ENCODE measurements at places on chromosomes 5 and 9.

DNA sequence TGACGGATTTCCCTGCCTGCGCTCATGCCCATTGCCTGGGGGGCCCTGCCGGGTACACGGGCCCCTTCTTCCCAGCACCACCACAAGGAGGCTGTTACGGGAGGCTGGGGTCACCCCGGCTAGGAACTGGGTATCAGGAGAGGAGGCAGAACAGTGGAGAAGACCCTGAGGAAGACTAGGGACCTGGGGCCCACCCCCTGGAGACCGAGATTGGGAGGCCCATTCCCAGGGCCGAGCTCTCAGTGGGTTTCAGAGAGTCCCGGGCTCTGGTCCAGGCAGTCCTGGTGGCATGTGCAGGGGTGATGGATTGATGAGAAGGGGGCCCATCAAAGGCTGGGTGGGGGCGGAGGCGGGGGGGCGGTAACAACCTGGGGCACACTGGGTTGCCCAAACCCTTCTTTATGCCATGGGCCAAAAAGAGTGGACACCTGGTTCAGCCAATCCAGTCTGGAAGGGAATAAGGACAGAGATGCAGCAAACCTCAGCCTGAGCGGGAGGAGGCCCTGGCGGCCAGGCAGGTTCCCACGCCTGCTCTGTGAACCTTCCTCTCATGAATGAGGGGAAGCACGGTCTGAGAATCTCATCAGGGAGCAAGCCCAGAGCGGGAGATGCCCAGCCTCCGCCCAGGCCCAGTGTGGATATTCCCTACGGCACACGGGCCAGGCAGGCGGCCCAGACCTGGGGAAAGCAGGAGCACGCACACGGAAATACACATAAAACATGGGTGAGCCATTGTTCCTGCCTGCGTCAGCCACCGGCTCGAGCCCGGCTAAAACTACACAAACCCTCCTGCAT, 785 bp upstream of the P4HA2 start:
- no peak for DNase-seq

GRCh38 chr9:128892221-128892921, 10.4 kb downstream of the LRRC8A start:
- DNase-seq = no peak

DNA sequence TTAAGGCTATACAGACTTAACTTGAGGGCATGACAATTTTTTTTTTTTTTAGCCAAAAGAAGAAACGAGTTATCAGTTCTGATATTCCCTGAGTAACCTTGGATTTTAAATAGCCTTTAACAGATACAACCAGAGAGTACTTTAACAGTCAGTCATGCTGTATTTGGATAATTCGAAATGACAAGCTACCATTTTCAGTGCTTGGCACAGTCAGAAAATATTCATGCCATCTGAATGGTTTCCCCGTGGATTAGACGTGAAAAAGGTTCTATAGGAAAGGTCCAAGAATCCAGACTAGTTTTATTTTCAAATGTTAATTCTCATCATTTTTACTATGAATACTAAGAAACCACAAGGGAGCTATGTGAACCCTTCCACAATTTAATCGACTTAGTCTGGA, 165.7 kb downstream of the PAM start:
- no peak for DNase-seq

DNA sequence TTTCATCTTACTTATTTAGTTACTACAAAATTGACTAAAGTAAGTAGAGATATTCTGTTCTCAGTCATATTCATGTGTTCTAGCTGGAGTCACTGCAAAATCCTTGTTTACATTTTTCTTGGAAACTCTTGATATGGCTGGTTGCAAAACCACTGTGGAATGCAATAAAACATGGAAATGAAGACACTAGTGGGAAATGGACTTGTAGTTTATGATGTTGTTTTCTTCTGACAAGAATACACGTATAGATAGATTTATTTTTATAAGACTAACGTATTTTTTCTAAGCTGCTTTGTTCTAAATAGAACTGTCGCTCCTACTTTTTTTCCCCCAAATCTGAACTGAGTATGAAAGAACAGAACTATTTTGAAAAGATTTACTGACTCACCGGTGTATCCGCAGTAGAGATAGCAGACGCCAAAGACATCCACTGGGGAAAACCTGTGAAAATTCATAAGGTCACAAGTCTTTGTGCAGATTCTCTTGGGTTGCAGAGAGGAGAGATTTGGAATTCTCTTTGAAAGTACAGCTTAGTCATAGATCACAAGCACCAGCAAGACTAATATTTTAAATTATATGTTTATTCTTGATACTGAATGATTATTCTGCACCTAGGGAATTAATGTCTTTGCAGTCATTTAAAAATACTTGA, 119.6 kb upstream of the TAF11L2 start:
- no peak for DNase-seq

DNA sequence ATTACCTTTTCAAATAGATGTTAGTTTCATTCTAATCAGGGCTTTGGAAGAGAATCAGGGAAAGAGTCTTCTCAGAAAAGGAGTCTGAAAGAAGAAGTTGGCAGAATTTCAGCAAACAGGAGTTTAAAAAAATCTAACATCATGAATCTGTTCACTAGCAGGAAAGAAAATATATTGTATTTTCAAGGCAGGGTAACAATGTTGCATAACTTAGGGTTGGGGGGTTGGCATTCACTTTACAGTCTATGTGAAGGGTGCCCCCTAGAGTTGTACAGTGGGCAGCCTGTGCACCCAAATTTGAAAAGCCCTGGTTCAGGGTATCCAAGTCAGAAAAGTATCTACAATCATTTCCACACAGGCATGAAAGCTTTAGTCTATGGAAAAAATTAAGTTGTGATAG, 348.4 kb upstream of the SLC30A5 start:
- DNase-seq = peak; percentile 3

DNA sequence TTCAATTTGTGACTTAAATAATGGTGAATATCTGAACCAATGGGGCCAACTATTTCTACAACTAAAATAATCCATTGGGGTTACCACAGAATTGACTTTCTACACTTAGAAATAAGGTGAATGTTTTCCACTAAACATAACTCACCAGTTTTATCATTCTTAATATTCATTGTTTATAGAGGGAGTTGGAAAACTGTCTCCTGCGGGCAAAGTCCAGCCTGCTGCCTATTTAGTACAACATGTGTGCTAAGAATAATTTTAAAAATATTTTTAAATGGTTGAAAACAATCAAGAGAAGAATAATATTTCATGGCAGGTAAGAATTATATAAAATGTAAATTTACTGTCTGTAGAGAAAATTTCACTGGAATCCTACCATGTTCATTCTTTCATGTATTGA, 45.2 kb upstream of the ZFAND5 start:
- DNase-seq = no peak

DNA sequence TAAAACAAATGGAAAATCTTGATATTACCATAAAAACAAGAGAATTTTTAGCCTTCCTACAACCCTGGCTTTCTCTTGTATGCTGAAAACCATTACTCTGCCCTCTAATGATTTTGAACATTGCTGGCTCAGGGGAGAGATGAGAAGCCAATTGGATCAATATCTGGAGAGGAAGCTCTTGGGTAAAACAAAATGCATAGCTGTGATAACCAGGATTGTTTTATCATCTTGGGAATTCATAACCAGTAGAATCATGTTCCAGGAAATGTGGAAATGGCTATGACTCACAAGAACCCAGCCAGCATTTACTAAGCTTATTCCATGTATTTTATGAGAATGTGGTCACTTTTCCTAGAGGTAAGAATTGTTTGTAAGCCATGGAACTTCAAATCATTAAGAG, 51.1 kb upstream of the CTNND2 start:
- DNase-seq = no peak

DNA sequence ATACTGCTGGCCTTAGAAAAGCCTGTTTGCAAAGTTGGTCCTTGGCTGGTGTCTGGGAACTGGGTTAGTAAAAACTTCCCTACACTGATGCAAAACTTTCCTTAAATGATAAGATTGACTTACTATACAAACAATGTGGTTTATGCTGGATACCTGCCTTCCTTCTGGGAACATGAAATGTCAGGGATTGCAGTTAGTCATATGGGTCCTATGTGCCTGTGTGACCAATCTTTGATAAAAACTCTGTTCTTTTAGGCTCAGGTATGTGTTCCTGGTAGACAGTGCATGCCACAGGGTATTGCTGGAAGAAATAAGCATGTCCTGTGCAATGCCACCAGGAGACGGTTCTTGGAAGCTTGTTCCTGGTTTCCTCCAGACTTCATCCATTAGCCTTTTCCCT, 173.3 kb downstream of the RMI1 start:
- no peak for DNase-seq

- DNase-seq = no peak
Measured at GRCh38 chr9:37640246-37640645, 10.5 kb upstream of the FRMPD1 start.

DNA sequence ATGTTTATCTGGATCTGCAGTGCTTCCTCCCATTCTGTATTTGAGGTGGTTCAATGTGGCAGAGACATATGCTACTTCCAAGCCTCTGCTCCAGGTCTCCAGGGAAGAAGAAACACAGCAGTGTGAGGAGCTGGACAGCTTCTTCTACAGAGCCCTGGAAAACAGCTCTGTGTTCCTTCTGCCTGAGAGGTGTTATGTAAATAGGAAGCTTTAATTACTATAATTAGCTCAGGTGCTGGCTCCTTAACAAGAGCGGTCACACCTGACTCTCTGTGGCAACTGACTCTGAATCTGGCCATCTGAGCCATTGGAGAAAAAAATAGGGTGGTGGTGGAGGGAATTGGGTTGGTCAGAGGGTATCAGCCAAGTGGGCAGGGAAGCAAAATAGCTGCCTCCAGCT, 332.4 kb upstream of the BRINP1 start:
- no peak for DNase-seq

GRCh38 chr5:59187857-59188256, 605.0 kb downstream of the RAB3C start:
- peak; percentile 13 for DNase-seq

DNA sequence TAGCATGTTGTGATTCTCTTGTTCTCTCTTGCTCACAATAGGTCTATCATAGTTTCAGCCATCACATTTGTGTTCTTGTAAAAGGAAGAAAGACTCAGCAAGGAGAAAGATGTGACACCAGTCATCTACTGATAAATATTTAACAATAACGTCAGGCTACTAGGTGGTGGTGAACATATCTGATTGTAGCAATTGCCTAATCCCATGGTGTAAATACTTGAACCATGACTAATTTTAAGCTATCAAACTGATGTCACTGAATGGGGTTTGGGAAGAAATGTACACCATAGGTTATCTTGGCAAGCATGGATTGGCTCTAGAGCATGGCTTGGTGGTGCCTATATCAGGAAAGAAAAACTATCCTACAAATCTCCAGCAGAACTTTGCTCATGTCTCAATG, 16.6 kb downstream of the DMRTA1 start:
- DNase-seq = no peak

DNA sequence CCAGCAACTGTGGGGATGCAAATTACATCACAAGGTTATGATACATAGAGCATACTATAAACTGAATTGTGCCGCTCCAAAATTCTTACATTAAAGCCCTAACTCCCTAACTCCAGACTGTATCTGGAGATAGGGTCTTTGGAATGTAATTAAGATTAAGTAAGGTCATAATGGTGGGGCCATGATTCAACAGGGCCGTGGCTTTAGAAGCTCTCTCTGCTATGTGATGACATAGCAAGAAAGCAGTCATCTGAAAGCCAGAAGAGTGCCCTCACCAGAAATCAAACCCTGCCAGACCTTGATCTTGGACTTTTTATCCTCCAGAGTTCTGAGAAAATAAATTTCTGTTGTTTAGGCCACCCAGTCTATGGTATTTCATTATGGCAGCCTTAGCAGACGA, 123.9 kb downstream of the FBXL17 start:
- no peak for DNase-seq

DNA sequence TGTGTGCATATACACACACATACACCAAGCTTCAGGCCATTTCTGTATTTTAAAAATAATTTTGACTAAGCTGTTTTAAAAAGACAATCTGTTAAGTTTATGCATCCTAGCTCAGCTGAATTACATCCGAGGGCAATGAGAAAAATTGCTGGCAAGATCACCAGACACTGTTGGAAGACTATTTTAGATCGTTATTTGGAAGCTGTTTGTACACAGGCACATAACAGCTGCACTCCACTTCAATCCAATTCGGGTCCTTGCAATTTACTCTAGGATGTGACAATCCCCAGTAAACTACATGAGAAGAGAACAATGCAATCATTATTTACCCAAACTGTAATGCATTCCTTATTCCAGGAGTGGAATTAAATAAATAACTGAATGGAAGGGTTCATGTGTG, 79.3 kb upstream of the RASA1 start:
- no peak for DNase-seq

DNA sequence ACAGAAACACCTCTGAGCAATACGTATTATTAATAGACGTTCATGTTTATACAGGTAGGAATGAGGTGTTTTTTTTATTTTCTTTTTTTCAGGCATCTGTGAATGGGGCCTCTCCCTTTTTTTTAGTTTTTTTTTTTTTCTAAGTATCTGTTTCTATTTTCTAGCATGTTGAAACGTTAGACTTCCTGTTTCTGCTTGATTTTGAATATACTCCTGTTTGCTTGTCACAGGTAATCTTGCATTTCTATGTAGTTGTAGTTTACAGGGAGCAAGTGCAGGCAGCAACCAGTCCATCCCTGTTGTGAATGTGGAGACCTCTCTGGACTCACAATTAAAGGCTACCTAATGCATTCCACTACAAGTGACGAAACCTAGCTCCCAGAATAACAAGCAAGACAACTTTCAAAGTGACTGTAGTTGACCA, 22.8 kb upstream of the TNFAIP8 start:
- DNase-seq = peak; percentile 48

DNA sequence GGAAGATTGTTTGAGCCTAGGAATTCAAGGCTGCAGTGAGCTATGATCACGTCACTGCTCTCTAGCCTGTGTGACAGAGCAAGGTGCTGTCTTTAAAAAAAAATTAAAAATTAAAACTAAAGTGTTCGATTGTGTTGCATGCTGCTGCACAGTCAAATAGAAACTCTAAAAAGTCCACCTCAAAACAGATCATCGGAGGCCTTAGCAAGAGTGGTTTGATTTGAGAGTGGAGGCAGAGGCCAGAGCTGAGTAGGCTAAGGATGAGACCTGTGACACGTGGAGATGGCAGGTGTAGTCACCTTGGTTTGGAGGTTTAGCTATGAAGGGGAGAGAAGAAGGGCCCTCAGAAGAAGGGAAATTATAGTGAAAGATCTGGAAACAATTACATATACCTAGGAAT, 2.8 kb upstream of the PTPDC1 start:
- DNase-seq = no peak

GRCh38 chr5:2582106-2582505, 169.4 kb downstream of the IRX2 start:
- DNase-seq = no peak

DNA sequence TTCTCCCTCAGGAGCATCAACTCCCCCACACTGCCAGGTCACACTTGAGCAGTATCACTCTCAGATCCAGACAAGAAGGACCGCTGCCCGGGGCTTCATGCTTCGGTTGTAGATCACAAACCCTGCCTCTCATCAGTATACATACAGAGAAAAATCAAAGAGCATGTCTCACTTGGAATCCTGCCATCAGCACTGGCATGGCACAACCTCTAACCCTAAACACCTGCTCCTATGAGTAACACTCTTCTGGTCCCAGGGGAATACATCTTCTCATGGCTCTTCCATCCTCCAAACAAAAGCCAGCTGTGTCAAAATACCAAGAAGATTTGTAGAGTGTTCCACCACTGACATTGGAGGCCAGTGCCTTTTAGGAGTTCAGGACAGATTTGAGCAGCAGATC, 84.8 kb upstream of the MIER3 start:
- DNase-seq = peak; percentile 19

- peak; percentile 88 for DNase-seq
Measured at GRCh38 chr5:141557681-141558136, 61.1 kb downstream of the DIAPH1 start.

GRCh38 chr9:133664173-133665050, 28.2 kb downstream of the DBH start:
- peak; percentile 18 for DNase-seq
